ENCODE measurements at places on chromosomes 5 and 9.

DNA sequence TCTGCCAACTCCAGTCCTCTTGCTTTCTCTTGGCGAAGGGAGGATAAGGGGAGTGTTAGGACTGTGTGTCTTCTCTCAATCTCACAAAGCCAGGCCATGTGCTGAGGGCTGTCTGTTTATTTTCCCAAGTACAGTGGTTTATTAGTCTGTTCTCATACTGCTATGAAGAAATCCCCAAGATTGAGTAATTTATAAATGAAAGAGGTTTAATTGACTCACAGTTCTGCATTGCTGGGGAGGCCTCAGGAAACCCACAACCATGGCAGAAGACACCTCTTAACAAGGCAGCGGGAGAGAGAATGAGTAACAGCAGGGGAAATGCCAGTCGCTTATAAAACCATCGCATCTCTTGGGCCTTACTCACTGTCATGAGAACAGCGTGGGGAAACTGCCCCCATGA lies 36.2 kb upstream of the CKS2 start:
- DNase-seq = no peak

GRCh38 chr5:55601204-55601618 lies 66.4 kb upstream of the PLPP1 start:
- no peak for DNase-seq

DNA sequence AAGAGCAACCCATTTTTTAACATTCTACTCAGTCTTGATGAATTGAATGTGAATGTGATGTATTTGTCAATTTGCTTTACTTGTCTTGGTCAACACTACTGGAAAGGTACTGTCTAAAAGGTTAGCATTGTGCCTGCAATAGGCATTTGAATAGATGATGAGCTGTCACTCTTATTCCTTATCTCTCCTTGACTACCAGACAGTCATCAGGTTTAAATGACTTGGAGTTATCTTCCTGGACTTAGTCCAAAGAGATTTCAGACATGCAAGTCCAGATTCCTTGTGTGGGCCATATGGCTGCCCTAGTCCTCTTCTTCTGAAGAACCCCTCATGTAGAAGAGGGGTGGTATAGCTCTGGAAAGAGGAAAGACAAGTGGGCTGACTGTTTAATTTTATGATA lies 4.8 kb downstream of the ARHGEF28 start:
- no peak for DNase-seq

- DNase-seq = no peak
These were observed 9.8 kb downstream of the PPP1R26 start for GRCh38 chr9:135489188-135489906.

GRCh38 chr9:87554976-87555375 lies 57.3 kb downstream of the DAPK1 start:
- DNase-seq = no peak

DNA sequence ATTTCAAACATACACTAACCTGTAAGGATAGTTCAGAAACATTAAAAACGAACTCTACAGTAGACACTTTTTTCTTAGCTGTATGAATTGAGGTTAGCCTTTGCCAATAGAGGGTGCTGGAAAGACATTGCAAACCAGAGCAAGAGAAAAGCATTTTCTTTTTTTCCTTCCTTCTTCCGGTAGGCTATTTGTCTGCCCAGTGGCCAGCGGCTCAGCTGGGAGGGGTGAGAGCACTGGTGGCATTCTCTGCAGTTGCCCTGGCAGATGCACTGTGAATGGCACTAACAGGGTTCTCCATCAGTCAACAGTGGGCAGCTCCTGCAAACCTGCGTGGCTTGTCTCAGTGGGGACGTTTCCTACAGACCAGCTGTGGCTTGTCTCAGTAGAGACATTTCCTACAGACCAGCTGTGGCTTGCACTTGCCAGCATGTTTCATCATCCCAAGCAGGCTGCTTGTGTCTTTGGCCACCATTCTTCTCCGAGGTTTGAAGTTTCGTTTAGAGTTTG lies 984.5 kb upstream of the CDH18 start:
- no peak for DNase-seq

- DNase-seq = no peak
These were observed 47.8 kb downstream of the NR6A1 start for GRCh38 chr9:124723352-124723751.

DNA sequence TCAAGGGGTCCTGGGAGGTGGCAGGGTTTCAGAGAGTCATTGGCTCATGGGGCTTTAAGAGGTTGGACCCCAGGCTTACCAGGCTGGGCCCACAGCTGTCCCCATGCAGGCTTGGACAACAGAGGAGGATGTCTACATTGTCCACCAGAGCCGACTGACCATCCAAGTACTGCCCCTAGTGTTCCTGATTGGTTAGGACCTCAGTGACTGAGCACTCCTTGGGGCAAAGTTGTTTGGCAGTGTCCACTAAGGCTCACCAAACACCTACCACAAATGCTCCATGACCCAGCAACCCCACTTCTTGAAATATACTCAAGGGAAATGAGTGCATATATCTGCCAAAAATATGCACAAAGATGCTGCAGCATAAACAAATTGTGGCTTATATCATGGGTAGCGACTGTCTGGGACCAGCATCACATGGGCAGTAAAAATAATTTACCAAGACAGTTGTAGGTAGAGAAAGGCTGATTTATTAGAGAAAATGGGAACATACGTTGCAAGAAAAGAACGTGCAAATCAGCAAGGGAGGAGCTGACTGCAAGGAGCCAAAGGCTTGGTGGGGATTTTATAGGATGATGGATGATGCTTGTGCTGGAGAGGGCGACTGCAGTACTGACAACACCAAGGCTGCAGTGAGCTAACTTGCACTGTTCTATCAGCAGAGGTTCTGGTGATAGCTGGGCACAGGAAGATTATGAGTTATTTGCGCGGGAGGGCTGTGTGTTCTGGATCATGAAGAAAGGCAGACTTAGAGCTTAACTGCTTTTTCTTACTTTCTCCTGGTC lies 265.2 kb downstream of the GADD45G start:
- DNase-seq = no peak

DNA sequence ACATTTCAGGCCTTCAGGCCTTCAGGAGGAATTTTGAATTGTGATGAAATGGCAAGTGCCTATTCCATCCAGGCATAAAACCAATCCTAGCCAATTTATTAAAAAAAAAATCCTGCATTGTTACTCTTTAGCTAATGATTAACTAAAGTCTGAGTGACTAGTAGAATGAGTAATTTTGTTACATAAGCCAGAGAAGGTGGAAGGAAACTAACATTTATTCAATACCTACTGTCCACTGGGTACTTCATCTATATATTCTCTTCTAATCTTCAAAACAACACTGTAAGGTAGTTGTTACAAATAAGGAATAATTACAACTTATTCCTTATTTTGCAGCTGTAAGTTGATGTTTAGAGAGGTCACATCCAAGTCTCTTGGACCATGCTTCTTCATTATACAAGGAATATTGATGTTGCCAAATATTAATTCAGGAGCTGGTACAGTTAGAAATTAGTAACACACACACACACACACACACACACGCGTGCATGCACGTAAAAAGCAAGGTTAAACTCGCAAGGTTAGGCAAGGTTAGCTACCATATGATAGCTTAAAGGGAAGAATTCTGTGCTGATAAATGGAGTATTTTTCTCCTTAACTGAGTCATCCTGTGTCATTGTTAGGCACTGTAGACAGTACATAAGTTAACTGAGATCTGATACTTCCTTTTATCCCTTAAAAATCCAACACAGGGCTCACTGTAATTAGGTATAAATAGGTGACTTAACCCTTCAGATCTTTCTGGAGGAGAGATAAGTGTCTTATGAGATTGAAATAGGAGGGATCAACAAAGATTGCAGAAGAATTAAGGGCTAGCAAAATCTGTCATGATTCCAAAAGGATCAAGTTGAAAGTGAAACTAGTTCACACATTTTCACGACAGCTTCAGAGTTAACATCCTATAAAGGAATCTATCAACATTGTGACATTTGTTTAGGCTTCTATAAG lies 596.9 kb downstream of the PDE4D start:
- DNase-seq = no peak

DNA sequence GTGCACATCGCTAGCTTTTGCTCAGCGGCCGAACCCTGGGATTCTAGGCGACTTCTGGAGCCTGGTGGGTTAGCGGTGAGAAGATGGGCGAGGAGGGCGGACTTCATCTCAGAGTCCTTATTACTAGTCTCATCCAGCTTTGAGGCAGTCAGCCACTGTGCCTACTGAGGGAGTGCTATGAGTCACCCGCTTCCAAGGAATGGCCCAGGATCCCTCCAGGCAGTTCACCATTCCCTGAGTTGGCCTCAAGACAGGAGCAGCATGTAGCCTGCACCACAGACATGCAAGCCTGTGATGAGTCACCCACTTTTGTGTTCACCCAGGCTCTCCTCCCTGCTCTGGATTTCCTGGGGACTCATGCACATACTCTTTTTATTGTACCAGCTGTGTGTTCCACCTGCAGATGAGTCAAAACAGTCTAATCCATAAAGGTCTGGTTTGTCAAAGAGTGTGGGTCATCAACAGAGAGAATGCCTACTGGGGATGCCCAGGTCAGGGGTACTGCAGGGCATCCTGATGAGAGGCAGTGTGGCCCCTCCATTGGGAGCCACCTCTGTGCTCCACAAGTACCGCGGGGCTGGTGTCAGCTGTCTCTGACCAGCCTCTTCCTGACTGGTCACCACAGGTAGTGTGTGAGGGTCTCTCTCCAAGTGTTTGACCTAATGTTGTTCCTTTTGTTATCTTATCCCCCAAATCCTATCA lies 20.2 kb downstream of the SLC22A5 start:
- no peak for DNase-seq

DNA sequence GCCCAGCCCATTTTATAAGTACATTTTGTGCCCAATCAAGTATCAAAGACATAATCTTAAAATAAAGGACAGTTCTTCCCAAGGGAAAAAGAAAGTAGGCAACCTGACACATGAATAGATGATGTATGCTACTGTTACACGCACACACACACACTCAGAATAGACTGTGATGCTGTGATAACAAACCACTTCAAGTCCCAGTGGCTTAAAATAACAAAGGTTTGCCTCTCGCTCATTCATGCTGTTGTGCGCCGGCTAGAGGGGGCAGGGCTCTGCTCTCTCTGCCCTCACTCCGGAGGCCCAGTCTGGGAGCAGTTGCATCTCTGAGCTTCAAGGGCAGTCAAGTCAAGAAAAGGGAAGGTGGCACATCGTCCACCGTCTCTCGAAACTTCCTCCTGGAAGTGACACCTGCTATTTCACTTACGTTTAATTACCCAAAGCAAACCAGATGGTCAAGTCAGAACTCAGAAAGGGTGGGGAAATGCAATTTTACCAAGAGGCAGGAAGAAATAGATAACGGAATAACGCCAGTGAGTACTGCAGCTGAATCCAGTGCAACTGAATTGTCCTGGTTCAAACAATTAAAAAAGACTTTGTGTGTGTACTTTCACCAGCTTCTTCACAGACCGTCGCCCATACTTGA lies 43.3 kb downstream of the ANKRD33B start:
- no peak for DNase-seq
